ENCODE measurements at places on chromosomes 2 and 18.
A peak's percentile ranks its signal among the peaks of the same experiment; 100 is the strongest.

DNA sequence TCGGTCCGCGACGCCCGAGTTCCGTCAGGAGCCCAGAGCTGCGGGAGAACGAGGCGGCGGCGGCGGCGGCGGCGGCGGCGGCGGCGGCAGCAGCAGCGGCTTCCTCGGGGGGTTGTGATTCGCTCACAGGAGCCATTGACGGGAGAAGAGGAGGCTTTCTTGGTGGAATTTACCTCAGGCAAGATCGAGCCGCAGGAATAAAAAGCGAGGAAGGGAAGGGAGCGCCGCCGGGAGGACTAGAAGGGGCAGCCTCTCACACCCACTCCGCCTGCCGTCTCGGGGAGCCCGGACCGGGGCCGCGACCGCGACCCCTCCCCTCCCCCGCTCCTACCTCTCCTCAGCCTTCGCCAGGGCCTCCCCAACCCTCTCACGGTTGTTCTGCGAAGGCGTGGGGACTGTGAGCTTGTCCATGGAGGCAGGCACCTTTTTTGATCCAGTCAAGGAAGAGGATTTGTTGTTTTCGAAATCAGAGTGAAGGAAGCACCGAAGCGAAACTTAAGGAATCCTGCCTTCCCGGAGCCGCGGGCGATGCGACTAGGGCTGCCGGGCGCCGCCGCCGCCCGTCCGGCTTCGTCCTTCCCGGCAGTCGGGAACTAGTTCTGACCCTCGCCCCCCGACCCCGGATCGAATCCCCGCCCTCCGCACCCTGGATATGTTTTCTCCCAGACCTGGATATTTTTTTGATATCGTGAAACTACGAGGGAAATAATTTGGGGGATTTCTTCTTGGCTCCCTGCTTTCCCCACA lies 506 bp downstream of the BMPR2 start:
- peak; percentile 58 for DNase-seq

GRCh38 chr2:123061534-123061933 lies 963.6 kb upstream of the CNTNAP5 start:
- DNase-seq, result no peak

GRCh38 chr2:205501826-205502225 lies 180.5 kb upstream of the NRP2 start:
- no peak for DNase-seq

DNA sequence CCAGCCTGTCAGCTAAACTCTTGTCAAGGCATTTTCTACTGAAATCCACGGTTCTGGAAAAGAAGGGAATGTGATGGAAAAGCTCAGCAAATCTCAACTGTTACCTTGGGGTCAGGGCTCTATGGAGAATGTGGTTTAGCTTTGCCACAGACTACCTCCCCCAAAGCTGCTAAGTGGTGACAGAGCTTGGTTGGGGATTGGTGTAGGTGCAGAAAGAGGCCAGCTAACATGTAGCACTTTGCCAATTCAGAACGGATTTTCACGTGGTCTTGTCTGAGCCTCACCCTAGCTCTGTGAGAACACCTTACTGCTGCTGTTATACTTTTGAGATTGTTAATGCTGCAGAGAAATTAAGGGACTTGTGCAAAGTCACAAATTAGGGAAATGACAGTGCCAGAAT lies 331.1 kb downstream of the RND3 start:
- DNase-seq, result no peak

- no peak for DNase-seq
These were observed 878.3 kb upstream of the ID2 start for GRCh38 chr2:7803515-7803914.

- DNase-seq, result peak; percentile 21
These were observed 43.7 kb upstream of the CAB39 start for GRCh38 chr2:230668939-230669303.

DNA sequence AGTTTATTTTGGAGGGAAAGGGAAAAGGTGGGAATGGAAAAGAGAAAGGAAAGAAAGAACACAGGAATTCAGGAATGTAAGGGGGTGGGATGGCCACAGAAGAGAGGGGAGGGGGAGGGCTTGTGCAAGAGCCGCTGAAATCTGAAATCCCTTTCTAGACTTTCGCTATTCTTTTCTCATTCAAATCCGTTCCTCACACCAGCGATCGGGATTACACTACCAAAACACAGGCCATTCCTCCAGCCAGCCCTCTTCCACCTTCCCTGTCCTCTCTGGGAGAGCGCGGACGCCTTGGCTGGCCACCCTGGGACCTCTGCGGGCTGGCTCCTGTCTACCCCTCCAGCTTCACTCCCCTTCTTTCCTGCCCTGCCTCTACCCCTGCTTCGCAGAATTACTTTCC lies 102.3 kb downstream of the CDCA7 start:
- DNase-seq, result no peak

GRCh38 chr2:154189953-154190352 lies 318.2 kb downstream of the GALNT13 start:
- DNase-seq, result no peak

GRCh38 chr18:61237529-61237928 lies 95.7 kb upstream of the CDH20 start:
- DNase-seq, result no peak

DNA sequence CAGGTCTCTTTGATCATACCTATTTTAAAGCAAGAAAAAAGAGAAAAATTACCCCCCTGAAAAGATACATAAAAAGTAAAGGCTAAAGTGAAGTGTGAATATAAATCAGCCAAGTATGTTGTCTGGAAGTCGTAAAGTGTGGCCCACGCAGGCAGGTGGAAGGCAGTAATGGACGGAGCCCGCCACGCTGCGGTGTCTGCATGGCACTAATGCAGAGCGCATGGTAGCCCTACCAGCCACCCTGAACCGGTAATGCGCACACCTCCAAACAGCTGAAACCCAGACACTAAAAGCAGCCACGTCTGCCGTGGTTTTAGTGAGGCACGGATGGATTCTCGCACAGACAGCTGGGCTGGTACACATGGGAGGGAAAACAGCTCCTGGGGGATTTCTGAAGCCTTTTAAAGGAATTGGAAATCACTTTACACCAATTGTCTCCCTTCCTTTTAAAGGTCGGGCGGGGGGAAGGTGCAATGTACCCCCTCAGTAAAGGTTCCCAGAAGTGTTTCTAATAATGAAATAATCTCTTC lies 615.2 kb downstream of the CNTNAP5 start:
- no peak for DNase-seq

GRCh38 chr18:12485479-12486105 lies 77.9 kb downstream of the PRELID3A start:
- no peak for DNase-seq

DNA sequence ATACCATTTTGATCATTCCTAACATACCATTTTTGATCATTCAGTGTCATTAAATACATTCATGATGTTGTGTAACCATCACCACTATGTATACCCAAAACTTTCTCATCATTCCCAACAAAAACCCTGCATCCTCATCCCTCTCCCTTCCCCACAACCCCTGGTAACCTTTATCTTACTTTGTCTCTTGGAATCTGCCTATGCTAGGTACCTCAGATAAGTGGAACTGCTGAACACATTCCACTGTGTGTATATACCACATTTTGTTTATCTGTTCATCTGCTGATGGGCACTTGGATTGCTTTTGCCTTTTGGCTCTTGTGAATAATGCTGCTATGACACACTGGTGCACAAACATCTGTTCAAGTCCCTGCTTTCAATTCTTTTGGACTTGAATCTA lies 83.8 kb upstream of the TFCP2L1 start:
- DNase-seq, result no peak

GRCh38 chr18:44054514-44054913 lies 626.2 kb upstream of the SETBP1 start:
- no peak for DNase-seq

- DNase-seq, result no peak
These were observed 117.0 kb downstream of the HIBCH start for GRCh38 chr2:190202604-190203003.

DNA sequence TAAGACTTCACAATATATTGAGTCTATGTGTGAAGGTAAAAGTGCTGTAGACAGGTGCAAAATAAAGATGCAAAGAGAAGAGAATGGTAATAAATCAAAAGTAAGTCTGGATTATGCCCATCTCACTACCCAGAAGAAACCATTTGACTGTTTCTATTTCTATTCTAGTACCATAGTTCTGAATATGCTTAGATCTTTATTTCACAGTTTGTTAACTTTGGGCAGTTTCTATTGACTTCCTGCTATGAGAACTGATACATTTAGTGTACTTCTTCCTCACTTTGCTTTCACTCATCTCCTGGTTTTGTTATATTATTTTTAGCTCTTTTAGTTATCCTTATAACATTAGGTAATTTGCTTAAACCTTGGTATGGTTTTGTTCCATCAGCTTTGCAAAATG lies 94.9 kb downstream of the HS1BP3 start:
- no peak for DNase-seq

- DNase-seq, result no peak
These were observed 8.5 kb upstream of the RMDN2 start for GRCh38 chr2:37916512-37917082.

DNA sequence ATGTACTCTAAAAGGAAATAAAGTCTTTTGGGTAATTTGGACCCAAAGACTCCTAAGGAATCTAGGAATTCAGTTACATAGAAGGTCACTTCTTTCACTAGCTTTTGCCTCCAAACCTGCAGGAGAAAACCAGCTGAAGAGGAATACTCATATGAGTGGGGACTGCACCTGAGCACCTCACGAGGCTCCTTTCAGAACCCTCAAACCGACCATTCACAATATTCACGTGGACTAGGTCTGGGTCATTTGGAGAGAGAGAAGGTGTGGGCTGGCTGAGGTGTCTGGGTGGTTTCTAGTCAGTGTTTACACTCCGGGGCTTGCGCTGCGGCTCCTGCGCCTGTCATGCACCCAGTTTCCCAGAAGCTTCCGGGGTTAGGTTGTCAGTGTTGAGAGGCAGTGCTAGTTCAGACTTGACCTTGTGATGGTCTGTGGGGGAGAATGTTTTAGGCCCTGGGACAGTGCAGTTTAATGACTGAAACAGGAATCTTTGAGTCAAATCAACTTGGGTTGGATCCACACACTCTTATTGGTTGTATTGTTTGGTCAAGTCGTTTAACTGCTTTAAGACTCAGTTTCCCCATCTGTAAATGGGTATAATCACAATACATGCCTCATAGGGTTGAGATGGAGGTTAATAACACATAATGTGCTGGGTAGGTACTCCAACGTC lies 78.4 kb downstream of the LIMS1 start:
- peak; percentile 77 for DNase-seq

- no peak for DNase-seq
These were observed 126.0 kb downstream of the PIGN start for GRCh38 chr18:62060820-62061219.

DNA sequence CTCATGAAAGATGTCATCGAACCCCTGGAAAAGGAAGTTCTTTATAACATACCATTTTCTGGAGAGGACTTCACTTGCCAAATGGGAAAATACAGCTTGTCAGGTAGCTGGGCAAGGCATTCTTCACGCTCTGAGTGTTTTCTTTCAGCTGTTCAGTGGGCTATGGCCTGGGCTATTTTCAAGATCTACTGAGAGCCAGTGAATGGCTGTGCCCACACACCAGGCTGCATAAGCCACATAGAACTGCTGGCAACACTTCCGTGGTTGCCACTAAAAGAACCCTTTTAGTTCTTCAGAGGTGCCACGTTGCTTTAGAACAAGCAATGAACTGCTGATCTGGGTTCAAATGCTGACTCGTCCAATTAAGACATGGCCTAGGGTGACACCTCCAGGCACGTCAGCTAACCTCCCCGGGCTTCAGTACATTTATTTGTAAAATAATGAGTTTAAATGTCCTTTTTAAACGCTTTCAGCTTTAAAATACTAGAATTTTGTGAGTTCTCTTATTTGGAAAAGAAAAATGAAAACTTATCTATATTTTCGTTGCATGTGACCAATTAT lies 36.6 kb upstream of the GORASP2 start:
- no peak for DNase-seq

- DNase-seq, result no peak
These were observed 60.1 kb upstream of the ARL4C start for GRCh38 chr2:234556848-234557573.

GRCh38 chr18:75247611-75248421 lies 37.2 kb downstream of the TSHZ1 start:
- no peak for DNase-seq

GRCh38 chr18:34097312-34097711 lies 127.4 kb downstream of the NOL4 start:
- no peak for DNase-seq

DNA sequence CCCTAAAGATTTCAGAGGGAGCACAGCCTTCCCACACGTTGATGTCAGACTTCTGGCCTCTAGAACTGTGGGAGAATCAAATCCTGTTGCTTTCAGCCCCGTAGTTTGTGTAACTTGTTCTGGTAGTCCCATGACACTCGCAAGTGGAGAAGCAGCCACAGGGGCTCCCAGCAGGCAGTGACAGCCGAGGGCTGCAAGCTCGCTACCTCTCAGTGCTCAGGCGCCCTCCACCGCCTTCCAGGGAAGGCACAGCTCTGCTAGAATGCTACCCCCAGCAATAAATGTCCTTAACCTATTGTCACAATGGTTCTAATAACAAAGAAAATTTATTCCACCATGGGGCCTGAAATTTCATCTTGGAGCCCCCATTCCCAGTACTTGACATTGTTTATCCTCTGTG lies 143.1 kb upstream of the ZNF236 start:
- DNase-seq, result no peak

DNA sequence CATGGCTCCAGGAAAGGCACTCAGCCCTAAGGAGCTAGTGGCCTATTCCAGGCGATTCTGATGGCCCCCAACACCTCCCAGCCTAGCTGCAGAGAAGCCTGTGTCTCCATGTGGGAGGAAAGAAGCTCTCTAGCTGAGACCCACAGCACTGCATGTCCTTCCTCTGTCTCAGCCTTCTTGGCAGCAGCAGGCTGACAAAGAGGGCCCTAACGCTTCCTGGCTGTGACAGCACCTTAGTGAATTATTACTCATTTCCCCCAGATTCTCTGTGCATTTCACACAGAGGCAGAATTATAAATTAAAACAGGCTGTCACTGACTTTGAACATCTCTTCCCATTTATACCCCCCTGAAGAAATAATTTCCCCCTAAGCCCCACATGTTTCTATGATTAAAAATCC lies 206.8 kb downstream of the CLIP4 start:
- DNase-seq, result peak; percentile 48

DNA sequence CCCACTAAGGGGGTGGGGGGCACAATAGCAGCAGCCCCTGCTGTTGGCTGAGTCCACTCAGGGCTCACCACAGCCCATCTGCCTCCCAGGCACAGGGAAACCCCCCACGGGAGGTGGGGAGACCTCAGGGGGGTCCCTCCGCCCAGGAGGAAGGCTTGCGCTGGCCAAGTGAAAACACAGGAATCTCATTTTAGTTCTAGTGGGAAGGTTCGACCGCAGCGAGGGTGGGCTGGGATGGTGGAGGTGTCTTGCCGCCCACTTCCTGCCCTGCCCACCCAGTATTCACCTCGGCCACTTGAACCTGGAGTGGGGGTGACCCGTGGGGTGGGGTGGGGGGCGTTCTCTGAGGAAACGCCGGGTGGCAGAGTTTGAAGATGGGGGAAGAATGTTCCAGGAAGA lies 6.9 kb upstream of the BOK start:
- no peak for DNase-seq

DNA sequence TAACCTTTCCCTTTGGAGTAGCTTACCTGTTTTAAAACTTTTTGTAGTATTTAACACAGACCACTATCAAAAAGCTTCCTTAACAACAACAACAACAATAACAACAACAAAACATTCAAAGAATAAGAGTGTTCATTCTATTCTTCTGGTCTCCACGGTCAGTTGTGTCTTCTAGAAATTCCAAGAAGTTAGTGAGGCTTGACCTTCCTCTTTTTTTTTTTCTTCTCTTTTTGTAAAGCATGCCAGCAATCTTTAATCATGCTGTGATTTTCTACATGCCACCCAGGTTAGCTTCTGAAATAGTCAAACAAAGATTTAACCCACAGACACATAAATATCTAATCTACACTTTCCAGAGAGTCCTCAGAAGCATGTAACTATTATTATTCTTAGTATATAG lies 28.4 kb upstream of the KLHL14 start:
- no peak for DNase-seq

- no peak for DNase-seq
These were observed 76.8 kb downstream of the ACKR3 start for GRCh38 chr2:236646441-236646840.
